Sciatic nerve (tissue), 2 donors: ENCODE measurements at places on chromosomes 1 and 21. TPM values are rescaled to one million over a fixed set of nuclear protein-coding genes. Genes with fewer than 3 reads are reported as not detected.

SCYL3 gene
- total RNA-seq: 12.1 TPM

GRCh38 chr1:184388971-184389370 is 2.1 kb downstream of the C1orf21 start:
- DNase-seq: no peak

OR1C1 gene
- not detected for total RNA-seq

HMGCS2 gene
- total RNA-seq: not detected
